AG04450 (cell line): ENCODE measurements at places on chromosomes 13 and 19.

DNA sequence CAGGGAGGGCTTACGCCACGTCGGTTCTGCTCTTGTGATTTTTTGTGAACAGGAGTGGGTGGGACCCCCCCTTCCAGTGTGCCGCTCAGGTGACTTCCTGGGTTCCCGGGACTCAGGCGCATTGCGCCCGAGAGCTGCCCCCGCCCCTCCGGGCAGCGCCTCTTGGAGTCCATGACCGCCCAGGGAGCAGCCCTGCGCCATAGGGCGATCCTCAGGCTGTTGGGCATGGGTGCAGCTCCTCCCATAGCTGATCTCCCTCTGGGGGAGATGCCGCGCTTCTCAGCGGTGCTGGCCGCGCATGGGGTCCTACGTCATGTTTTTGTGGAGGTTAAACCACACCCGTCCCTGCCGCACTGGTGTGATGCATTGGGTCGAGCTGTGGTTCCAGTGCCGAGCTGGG lies 7.9 kb upstream of the TMPRSS9 start:
- DNase-seq: no peak

DNA sequence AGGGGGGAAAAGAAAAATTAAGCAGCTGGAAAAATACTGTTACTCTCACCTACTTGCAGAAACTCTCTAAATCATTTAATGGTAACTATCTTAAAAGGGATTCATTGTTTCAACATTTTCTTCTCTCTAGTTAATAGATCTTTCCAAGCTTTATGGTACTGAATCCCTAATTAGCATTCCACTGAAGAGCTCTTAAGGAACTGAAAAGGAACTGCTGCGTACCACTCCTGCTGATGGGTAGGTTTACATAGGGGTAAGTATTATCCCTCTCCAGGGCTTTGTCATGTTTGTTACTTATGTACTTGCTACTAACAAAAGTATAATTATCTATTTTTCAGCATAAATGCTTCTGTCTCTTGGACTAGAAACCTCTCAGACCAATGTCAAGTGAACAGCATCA lies 12.5 kb downstream of the TEX30 start:
- DNase-seq: no peak

GRCh38 chr19:50512112-50512998 lies 1.4 kb downstream of the ASPDH start:
- DNase-seq: no peak

DNA sequence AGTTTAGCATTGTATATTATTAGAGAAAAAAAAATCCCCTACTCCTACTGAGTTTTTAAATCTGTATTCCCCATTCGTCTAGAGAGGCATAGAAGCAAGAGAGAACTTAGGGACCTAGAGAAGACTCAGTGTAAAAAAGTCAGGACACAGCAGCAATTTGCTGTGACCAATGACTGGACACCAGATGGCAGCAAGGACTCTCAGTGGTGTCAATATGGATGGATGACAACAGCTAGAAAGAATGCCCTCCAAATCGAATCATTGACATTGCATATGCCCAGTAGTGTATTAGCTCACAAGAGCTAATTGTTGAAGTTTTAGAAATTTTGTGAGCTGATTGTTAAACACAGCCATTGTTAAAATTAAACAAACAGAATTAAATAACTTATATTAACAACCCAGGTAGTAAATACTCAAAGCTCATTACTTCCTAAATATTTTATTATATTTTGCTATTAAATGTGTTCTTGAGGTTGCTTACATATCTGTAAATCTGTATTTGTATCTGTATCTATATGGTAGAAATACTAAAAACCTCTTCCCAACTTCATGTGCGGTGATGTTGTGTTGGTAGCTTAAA lies 43.9 kb downstream of the SIAH3 start:
- DNase-seq: no peak

DNA sequence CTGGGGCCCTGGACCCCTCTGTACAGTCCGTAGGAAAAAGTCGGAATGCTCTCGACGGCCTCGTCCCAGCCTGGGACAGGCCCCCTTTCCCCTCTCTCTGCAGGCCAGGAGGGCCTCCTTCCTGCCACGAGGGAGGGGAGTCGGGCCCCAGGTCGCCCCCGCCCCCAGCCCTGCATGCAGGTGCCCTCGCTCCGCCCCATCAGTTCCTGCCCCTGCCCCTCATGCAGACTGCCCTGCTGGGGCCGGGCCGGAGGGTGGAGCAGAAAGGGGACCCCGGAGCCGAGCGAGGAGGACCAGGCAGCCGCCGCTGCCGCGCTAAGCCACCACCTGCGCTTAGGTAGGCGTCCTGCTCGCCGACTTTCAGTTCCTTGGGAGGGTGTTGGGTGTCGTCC lies 7.3 kb downstream of the LYL1 start:
- DNase-seq: no peak

DNA sequence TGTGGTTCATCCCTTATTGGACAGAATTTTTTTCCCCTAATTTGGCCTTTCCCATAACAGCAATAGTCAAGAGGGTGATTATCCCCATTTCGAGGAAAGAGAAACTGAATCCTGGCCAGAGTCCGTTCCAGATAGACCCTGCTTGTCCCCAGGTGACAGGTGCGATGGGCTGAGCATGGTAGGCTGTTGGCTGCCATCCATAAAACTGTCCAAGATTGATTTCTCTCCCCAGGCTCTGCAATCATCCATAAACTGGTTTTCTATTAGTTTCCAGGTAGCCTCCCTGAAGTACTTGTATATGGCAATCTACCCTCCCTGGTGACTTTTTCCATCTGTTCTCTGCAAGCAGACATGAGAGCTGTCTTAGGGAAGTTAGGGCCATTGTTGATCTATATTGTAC lies 25.4 kb downstream of the SERP2 start:
- no peak for DNase-seq

- DNase-seq: no peak
Observed at GRCh38 chr13:27821566-27821965, 29.3 kb downstream of the GSX1 start.

GRCh38 chr13:106702505-106702904 lies 134.6 kb upstream of the ARGLU1 start:
- no peak for DNase-seq

DNA sequence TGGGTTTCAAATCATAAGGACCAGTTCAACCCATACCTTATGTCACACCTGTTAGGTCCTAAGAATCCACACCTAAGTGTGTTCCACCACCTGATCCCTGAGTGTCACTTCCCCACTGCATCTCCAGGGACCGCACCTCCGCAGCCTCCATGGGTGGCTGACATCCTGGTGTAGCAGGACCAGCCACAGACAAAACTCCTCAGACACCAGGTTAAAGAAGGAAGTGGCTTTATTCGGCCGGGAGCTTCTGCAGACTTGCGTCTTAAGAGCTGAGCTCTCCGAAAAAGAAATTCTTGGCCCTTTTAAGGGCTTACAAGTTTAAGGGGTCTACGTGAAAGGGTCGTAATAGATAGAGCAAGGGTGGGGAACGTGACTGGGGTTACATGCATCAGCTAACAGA lies 509.9 kb downstream of the MYO16 start:
- DNase-seq: no peak

GRCh38 chr13:29716493-29716892 lies 121.0 kb upstream of the SLC7A1 start:
- DNase-seq: no peak

GRCh38 chr19:57829316-57829715 lies 783 bp upstream of the ZNF587B start:
- no peak for DNase-seq

- no peak for DNase-seq
Observed at GRCh38 chr19:58380037-58380661, 681 bp downstream of the ZNF837 start.

GRCh38 chr13:81394640-81395039 lies 1053.7 kb upstream of the SPRY2 start:
- DNase-seq: no peak

DNA sequence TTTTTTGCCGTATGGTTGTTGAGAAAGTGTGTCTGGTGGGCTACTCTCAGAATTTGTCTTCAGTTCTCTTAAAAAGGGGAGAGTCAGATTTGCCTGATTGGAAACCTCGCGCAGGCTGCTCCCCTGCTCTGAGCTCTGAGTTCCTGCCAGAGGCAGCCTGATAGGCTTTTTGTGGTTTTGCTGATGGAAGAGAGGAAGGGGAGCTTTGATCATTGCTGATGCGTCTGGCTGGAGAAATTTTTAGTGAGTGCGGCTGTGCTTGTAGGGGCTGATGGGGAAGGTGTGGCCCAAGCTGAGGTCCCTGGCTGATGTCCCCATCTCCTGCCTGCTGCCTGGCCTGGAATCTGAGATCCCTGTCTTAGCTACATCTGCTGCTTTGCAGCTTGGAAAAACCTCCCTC lies 2.8 kb downstream of the CHST8 start:
- DNase-seq: no peak

- DNase-seq: no peak
Observed at GRCh38 chr19:45852145-45852750, 10.7 kb downstream of the SYMPK start.
